Stimulated activated CD8-positive, alpha-beta memory T cell treated with anti-CD3 and anti-CD28 coated beads, Interleukin-15, amount 100 ng/mL, for 24 hours (primary cell): ENCODE measurements at places on chromosomes 6 and 20.

DNA sequence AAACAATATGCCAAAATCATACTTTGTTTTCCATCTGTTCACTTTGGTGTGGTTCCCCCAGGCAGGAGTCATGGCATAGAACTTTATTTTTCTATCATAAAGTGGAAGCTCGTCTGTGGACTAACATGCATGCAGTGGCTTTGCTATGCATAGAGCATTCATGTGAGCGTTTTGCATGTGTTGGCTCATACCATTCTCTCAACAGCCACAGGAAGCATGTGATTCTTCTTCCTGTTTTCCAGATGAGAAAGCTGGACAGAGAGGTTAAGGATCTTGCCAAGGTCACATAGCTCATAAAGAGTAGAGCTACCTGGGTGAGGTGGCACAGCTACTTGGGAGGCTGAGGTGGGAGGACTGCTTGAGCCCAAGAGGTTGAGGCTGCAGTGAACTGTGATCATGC lies 123.4 kb upstream of the HDGFL1 start:
- DNase-seq = no peak

DNA sequence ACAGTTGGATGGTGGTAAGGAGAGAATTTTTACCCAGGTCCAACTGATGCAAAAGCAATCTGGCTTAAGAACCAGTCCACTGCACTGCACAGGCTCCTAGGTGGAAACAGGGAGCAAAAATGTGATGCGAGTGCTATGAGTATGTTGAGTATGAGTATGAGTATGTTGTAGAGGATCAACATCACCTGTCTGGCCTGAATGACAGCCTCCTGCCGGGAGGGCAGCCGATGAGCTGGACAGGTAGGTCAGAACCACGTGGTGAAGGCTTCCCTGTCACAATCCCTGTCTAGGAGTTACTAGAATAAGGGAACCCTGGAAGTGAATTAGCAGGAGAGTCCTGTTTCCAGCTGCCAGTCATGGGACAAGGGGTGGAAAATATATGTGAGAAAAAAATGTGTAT lies 44.3 kb upstream of the SNX9 start:
- DNase-seq = no peak

DNA sequence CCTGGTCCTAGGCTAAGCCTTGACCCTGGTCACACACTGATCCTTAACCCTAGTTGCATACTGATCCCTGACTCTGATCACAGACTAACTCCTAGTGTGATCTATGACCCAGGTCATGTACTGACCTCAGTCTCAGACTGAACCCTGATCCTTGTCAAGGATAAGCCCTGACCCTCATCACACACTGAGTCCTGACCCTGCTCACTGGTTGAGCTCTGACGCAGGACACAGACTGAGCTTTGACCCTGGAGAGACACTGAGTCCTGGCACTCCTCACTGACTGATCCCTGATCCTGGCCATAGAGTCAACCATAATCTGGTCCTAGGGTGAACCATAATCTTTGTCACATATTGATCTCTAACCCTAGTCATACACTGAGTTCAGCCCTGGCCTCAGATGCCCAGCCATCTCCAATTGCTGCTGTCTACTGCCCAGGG lies 37.9 kb downstream of the KCNB1 start:
- no peak for DNase-seq

DNA sequence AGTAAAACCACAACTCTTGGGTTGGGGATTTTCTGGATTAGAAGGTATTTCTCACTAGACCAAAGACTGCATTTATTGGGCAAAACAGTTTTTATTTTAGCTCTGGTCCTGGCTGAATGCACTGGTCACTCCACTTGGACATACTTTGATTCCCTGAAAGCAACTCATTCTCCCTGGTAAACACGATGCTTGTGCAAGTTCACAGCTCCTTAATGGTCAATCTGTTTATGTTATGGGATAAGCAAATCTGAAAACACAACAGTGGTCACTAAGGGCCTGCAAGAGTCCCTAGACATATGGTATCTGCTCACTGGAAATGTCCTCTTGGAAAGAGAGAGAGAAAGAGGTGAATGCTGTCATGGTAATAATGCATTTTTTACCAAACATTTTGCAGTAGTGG lies 559.8 kb downstream of the CDH26 start:
- DNase-seq = no peak

DNA sequence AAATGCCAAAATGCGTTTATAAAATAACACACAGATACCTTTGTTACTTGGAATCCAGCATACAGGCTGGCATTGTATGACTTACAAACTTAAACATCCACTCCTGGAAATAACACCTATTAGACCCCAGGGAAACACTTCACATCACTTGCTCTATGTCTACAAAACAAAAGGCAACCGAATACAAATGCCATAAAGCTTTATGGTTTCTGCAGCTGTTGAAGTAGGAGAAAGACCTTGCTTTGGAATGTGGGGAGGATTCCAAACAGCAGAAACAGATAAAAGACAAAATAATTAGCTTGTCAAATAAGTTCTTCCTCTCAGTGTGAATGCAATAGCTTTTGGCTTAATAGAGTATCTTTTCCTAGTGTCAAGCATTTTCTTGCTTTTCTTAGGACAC lies 9.8 kb upstream of the AMD1 start:
- no peak for DNase-seq

GRCh38 chr20:32943490-32944052 lies 60.7 kb downstream of the SUN5 start:
- no peak for DNase-seq

DNA sequence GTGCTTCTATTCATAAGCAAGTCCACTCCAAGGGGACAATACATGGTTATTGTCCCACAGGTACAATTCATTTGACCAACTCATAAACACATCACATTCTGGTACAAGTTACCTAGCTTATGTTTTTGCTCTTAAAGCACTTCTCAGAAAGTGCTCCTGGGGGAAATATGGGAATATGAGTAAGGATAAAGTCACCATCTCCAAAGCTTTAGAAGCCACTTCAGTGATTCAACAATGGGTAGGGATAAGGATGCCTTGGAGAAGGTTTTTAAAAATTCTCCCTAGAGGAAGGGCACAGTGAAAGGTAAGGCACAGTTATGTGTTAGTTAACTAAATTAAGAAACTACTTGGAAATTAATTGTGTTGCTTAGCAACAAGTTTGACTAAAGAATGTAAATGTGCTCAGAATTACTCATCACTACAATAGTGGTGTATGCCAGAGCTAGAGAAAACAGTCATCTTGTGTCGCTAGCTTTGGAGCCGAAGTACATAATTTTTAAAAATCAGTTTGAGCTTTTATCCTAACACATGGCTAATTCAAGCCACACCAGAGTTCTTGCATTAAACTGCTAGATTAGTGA lies 39.5 kb upstream of the LAMP5 start:
- no peak for DNase-seq

DNA sequence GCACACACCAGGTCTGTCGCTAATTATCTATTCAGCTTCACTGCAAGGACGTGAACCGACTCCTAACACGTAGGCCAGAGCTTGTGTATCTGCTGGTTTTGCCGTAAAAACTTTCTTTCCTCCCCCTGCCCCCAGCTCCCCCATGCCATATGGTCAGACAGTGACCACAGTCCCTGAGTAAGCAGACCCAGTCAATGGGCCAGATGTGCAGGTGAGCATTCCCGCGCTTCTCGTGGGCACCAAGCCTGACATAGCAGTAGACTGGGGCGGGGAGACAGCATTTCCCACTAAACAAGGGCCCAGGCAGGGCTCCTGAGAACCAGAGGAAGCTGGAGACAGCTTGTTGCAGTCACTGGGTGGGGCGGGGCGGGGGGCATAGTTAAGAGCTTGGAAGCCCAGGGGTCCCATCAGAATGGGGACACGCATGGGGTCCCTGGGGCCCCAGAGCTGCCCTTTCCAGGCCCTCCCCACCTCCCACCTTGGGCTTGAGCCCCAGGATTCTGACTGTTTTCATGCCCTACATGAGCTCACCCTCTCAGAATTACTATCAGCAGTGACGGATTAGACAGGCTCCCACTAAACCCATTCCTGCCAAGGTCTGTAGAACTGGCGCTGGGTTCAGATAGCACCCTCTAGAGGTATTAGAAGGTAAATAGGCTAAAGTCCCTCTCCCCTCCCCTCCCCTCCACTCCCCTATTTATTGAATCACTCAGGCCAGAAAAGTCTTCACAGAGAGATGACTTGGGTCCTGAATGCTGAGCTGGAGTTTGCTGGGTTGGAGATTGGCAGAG lies 51.8 kb downstream of the CDH26 start:
- no peak for DNase-seq

DNA sequence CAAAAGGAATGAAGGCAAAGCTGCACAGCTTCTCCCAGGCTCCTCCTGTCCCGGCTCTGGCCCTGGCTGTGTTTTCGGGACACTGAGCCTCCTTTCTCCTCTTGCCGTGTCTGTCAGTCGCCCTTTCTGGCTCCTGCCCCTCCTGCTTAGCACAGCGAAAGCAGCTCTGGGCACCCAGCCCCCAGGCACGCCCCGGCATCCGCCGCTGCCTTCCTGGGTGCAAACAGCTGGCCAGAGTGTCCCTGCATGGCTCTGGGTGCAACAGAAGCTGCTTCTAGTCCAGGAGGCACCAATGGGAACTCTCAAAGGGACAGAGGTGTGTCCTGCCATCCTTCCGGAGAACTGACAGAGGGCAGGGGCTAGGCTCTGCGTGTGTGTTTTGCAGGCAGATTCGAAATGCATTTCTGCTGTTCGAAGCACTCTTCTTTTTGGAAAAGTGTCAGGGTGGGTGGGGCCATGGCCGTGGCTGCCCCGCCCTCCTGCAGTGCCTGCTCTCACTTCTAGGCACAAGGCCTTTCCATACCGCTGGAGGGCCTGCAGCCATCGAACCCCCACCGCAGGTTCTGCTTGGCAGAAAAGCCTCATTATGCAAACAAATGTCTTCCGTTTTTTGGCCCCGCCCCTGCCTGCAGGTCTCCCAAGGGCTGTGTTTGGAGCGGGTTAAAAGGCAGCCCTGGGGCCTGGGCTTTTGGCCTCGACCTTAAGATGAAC lies 15.5 kb downstream of the COL9A3 start:
- no peak for DNase-seq

- DNase-seq = no peak
These were observed 74.6 kb upstream of the XRN2 start for GRCh38 chr20:21228511-21228910.

GRCh38 chr20:39835130-39835842 lies 853.8 kb downstream of the MAFB start:
- no peak for DNase-seq

DNA sequence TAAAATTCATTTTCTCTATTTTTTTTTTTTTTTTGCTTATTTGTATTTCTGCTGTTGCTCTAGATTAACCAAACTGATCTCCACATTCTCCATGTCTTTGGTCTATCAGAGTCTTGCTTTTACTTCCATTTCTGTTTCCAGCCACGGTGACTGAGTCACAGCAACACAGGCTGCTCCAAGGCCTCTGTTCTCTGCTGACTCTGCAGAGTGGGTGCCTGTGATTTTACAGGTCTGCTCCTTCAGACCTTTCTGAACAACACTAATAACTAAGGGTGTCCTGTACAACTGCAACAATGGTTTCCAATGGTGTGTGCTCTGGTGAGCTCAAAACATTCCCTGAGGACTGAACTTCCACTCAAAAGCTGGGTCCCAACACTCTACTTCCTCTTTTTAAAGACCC lies 102.3 kb upstream of the BMP2 start:
- no peak for DNase-seq

DNA sequence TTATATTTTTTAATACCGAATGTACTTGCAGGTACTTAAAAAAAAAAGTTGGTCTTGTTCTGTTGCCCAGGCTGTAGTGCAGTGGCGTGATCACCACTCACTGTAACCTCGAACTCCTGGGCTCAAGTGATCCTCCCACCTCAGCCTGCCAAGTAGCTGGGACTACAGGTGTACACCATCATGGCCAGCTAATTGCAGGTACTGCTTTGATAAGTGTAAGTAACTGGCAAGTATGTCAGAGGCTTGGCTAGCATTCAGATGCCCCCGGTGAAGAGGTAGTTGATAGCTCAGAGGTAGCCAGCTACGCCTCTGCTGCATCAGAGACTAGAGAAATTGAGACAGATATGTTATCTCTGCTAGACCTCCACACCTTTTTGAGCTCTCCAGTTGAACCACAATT lies 40.5 kb downstream of the BTBD9 start:
- no peak for DNase-seq

GRCh38 chr20:57388953-57389694 lies 2.1 kb upstream of the RBM38 start:
- DNase-seq = no peak

DNA sequence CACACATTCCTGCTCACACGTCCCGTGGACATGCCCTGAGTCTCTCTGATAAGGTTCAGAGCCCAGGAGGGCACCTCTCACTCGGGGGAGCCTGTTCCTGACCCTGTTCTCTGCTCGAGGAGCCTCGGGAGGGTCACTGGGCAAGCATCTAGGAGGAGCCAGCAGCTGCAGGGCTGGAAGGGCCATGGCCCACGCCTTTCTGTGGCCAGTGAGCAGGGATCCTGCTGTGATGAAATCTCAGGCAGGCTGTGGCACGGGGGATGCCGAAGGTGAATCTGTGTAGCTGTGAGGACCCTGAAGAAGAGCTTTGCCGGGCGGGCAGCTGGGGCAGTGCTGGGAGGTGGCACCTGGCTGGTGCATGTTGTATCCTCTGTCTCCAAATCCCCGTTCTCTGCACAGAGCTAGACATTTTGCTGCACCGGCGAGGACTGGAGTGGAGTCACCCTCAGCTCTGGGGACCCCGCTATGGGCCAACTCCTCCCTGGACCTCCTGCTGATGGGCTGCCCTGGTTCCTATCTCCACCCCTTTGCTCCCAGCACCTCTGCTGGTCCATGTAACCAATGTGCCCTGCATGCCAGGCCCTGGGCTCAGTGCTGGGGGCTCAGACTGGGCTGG lies 7.1 kb upstream of the NPBWR2 start:
- DNase-seq = no peak

DNA sequence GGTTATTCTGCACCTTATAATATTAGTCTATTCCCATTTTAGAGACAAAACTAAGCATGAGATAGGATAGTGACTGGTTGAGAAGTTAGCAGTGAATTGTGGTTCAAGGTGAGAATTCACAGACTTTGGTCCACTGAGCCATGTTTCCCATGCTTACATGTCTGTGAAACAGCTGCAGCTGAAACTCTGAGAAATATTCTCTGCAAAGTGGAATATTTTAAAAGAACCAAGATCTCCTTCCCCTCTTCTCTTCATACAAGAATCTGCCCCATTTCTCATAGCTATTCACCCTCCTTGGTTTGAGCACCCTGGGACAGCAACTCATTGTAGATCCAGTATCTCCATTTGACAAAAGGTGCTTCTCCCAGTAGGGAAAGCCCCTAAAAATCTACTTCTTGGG lies 70.2 kb upstream of the TMEM170B start:
- DNase-seq = no peak

DNA sequence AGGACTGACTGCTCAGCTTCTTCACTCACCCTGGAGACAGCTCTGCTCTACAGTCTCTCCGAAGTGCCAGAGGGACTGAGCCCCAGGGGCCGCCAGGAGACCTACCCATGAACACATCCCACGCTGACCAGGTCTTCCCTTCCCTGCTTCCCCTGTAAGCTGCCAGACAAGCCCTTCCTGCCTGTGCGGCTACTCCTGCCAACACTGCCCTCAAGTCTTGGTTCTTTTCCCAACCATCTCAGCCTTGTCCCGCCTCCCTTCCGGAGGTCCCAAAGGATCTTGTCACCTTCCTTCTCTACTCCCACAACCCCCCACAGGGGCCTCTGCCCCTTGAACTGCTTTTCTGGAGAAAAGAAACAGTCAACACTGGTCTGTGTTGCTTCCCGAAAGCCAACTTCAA lies 15.0 kb downstream of the CPNE5 start:
- DNase-seq = no peak

- DNase-seq = no peak
These were observed 32.7 kb upstream of the TUBB2A start for GRCh38 chr6:3190056-3190455.

GRCh38 chr20:24350923-24351368 lies 118.5 kb upstream of the SYNDIG1 start:
- no peak for DNase-seq

- no peak for DNase-seq
These were observed 3.2 kb upstream of the ID4 start for GRCh38 chr6:19833947-19834346.
